Neural progenitor cell (in vitro differentiated cells): ENCODE measurements at places on chromosomes 5 and 9.

- DNase-seq: no peak
Measured at GRCh38 chr5:111074244-111074643, 2.7 kb downstream of the TSLP start.

DNA sequence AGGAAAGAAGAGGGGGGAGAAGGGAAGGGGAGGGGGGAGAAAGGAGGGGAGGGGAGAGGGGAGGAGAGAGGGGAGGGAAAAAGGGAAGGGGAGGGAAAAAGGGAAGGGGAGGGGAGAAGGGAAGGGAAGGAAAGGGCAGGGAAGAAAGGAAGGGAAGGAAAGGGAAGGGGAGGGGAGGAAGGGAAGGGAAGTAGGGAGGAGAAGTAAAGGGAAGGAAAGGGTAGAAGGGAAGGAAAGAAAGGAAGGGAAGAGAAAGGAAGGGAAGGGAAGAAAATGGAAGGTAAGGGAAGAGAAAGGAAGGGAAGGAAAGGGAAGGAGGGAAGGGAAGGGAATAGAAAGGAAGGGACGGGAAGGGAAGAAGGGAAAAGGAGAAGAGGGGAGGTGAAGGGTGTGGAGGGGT lies 248.2 kb downstream of the EBF1 start:
- DNase-seq: no peak

DNA sequence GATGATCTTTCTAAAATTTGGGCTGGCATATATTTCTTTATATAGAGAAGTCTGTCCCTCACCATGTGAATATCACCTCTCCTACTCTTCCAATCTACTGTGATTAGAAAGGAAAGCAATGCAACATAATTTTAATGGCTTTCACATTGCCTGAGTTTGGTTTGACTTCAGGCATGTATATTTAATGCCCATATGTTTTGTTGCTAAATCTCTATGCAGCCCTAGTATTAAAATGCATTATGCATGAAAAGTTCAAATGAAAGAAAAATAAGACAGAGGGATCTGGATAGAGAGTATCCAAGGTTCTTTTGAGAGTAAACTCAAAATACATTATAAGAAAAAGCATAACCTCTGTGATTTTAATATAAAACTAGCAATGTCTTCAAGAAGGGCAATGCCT lies 518.3 kb downstream of the PRR16 start:
- no peak for DNase-seq

- DNase-seq: no peak
Measured at GRCh38 chr9:85702726-85703289, 38.9 kb downstream of the AGTPBP1 start.

DNA sequence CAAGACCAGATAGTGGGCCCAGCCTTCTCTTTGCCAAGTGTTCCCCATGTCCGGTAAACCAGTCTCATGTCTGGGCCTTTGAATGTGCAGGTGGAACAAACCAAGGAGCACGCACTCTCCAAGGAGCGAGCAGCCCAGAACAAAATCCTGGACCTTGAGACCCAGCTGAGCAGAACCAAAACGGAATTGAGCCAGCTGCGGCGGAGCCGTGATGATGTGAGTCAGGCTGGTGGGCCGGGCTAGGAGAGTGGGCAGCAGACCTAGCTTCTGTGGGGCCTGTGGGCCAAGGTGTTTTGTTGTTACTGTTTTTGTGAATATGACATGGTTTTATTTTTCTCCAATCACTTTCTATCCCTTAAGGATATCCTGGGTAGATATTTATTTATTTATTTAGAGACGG lies 5.6 kb upstream of the GLE1 start:
- no peak for DNase-seq

DNA sequence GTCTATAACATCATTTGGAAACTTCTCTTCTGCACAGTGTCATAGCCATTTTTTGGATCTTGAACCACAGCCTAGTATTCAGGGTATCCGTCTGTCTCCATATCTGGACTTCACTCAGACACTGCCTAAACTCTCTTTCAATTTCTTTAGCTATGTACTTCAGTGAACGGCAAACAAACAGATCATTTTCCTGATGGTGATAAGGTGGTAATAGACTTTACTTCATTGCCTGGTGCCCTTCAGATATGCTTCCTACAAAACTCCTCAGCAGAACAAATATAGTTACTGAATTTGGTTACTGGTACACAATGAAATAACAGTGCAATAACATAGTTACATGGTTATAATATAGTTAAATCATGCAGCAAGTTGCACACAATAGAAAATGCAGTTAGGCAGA lies 348.2 kb downstream of the ZSWIM6 start:
- DNase-seq: no peak

GRCh38 chr9:76662476-76663281 lies 101.6 kb upstream of the PCA3 start:
- DNase-seq: no peak

GRCh38 chr9:2677915-2678889 lies 39.1 kb upstream of the KCNV2 start:
- DNase-seq: no peak

DNA sequence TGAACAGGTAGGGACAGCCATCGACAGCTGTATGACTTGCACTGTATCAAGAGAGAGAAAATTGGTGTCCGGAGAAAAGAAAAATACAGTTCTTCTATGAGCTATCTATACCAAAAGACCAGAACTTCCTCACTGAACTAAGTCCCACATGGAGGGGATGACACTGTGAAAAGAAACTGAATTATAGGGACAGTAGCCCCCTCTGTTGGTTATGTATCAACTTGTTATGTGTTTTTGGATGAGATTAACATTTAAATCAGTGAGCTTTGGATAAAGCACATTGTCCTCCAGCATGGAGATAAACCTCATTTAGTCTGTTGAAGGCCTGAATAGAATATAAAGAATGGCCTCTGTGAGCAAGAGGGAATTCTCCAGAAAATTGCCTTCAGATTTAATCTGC lies 176.6 kb upstream of the SH3GL2 start:
- peak; percentile 60 for DNase-seq

DNA sequence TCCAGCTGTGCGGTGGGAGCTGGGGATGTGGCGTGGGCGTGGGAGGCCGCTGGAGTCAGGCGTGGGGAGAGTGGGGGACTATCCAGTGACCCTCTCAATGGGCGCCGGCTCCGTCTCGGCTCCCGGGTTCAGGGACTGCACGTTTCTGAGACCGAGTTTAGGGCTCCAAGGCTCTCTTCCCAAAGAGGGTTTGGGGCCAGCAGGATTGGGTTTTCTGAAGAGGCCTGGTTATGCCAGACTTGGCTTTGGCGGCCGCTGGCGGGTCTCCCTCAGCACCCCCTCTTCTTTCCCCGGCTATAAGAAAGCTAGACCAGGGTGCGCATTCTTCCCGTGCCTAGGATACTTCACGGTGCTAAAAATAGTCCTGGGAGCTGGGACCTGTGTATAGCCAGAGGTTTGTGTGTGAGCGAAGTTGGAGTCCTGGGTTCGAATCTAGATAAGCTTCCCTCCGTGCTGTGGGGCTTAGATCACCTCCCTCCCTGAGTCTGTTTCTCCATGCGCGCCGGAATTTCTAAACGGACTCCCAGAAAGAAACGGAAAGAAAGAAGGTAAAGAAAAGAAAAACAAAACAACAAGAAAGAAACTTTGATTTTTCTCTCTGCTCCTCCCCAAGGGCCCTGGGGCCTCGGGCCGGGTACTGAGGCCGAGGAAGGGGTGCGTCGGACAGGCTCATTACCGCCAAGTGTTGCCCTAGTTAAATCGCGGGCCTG lies 5.0 kb downstream of the HAND1 start:
- peak; percentile 47 for DNase-seq

- DNase-seq: no peak
Measured at GRCh38 chr5:37088009-37088408, 161.2 kb downstream of the CPLANE1 start.

GRCh38 chr5:44875661-44876605 lies 67.2 kb downstream of the MRPS30 start:
- no peak for DNase-seq

GRCh38 chr9:113481176-113481787 lies 17.8 kb downstream of the RGS3 start:
- no peak for DNase-seq

- DNase-seq: no peak
Measured at GRCh38 chr5:142831009-142831383, 60.8 kb downstream of the ARHGAP26 start.

DNA sequence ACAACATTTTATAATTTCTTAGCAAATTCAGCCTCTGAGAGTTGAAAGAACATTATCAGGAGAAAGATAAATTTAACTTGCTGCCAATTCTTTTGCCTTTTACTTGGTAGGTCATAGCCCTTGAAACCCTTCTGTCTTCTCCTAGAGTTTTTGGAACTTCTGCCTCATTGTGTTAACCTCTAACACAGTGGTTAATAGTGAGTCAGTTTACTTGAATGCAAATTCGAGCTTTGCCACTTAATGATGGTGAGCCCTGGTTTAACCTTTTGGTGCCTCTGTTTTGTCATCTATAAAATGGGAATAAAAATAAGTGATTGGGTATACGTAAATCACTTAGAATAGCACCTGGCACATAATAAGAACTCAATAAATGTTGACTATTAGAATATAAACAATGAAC lies 1.8 kb upstream of the INIP start:
- DNase-seq: no peak

DNA sequence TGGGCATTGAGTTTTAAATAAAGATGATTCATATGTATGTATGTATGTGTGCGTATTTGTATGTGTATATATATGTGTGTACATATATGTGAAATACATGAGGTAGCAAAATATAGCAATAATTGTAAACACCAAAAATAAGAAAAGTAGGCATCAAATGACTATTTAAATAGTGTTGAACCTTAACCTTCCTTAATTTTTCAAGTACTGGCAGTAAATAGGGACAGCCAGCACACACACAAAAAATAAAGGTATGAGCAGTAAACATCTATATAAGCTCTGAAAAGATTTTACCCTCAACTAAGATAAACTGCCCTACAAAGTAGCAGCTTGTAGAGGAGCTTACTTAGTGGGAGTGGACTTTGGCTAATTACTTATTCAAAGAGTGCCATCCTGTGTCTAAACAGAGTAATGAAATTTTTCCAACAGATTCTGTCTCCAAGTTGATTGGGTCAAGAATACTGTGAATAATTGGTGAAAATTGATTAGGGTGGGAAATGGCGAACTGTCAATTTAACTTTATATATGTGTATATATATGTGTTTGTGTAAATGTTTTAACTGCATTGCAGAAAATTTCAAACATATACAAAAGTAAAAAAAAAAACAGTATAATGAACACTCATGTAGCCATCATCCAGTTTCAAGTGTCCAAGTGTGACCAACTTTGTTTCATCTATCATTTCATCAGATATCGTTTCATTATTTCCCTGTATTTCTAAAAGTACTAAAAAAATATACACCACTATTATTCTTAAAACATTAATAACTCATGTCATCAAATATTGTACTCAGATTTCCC lies 2.0 kb upstream of the ADAMTS6 start:
- DNase-seq: peak; percentile 65

DNA sequence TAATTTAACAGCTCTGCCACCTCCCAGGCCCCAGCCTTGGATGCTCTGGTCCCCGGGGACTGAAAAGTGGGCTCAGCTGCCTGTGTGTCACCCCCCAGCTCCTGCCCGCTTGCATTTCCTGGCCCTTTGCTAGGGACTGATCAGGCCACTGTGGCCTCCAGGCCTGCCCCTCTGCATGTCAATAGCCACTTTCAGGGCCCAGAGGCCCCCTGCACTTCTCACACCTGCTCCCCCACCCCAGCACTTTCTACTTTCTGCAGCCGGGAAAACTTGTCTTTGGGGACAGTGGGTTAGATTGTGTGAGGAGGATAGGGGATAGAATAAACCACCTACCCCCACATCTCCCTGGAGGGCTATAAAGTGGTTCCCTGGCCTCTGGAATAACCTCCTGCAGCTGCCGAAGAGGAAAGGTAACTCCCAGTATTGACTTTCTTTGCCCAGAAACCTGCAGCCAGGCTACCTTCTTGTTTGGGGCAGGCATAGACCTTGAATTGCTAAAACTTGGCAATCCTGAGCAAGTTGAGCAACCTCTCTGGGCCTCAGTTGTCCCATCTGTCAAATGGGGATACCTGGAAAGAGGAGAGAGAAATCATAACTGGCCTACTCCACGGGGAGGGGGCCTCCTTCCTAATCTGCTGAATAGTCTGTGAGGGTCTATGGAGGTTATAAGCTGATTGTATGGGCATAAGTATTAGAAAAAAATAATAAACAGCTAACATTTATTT lies 7.8 kb downstream of the AIF1L start:
- DNase-seq: no peak

DNA sequence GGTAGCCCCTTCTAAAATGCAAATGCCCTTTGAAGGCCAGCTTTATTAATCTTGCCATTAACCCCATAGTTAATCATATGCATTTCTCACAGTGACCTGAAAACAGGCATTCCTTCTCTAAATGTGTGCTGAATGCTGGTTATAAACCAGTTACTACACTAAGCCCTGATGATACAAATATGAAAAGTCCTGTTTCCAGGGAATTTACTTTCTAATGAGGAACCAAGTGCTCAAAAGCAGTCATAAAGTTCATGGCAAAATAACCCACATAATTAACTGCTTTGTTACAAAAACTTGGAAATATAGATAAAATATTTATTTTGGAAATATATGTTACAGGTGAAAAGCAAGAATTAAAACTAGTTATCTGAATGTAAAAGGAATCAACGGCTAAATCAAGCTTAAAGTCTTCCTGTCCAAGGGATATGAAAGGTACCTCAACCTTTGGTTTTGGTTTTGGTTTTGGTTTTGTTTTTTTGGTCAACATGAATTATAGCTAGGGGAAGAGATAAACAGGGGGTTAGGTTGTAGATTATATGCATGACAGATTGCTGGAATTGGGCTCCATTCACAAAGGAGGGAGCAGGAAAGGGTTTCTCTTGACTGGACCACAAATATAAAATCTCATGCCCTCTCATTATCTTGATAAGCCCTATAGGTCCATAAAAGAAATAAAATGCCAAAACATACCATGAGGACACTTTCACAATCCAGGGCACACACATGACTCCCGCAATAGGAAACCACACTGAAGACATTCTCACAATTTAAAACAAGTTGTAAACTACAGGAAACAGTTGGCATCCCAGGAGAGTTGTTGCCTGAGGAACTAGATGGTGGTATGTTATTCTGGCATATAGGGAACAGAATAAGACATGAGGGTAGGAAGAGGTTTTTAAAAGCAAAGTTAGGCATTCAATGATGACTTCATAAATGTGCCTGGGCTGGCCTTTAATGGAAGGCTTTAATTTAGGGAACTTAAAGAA lies 46.7 kb upstream of the MACIR start:
- DNase-seq: no peak

- DNase-seq: no peak
Measured at GRCh38 chr5:111133436-111133751, 41.2 kb downstream of the WDR36 start.

DNA sequence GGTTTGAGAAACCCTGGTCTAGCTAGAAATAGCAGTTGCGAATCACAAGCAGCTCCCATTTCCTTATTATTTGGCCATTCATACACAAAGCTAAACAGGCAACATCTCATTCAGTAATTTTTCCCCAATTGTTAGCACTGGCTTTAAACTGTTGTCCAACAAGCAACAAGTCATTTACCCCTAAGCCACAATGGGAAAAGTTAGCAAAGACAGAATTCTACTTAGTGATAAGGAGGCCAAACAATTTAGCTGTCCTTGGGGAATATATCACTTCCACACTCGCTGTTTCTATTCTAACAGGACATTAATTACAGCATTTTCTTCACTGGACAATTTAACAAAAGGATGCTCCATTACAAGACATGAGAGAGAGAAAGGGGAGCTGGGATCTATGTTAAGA lies 2.8 kb downstream of the MYO10 start:
- no peak for DNase-seq
